ENCODE measurements at places on chromosomes 5 and 9.

- DNase-seq = no peak
Observed at GRCh38 chr9:95620722-95621121, 104.0 kb upstream of the PTCH1 start.

DNA sequence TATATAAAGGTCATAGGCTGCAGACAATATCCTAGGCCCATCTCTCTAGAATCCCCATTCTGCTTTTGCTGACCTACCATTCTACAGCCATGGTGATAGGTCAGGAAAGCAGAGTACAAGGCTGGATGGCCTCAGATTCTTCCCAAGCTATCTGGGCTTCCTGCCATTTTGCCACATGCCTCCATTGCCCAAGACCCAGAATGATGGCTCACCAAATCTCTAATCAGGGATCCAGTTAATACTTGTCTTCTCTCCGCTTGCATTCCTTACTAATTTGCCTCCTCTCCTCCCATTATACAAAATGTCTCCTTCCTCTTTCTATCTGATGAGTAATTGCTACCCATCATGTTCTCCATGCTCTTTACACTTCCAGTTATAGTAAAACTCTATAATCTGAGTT lies 22.7 kb upstream of the NDUFS4 start:
- no peak for DNase-seq

DNA sequence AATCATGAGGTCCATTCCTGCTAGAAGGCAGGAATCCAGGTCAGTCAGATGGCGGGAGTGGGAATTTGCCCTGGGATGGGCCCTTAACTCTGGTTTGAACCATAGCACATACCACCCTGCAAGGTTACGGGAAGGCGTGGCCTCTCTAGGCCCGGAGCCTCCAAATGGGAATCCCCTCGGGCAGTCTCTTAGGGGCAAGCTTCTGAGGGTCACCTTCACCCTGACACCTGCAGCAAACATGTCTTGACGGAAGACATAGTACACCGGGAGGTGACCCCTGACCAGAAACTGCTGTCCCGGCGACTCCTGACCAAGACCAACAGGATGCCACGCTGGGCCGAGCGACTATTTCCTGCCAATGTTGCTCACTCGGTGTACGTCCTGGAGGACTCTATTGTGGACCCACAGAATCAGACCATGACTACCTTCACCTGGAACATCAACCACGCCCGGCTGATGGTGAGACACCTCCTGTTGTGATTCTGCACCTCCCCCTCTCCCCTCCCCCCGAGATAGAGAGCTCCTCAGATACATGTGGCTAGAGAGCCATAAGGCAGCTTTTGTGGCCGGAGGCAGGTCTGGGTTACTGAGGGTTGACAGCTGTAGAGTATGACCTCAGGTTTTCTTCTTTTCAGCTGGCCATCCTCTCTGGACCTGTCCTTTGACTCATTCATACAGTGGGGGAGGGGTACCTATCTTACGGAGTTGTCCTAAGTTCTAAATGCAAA lies 957 bp downstream of the PRELID1 start:
- no peak for DNase-seq

DNA sequence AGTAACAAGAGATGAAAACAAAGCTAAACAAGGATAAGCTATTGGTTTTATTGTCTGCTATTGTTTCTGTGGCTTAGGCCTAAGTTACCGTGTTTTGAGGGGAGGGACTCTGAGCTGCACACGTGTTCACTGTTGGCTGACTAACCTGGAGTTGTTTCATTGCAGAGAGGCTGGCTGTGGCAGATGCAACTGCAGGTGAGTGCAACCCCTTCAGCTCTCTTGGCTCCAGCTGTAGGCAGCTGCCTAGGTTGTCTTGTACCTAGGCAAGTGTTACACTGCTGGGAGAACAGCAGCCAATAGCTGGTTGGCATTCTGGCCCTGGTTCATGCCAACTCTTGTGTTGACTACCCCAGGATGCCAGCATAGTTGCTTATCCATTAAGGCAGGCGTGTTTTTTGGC lies 17.6 kb upstream of the MATR3 start:
- DNase-seq = no peak
